Activated CD4-positive, alpha-beta T cell treated with anti-CD3 and anti-CD28 coated beads for 36 hours (primary cell): ENCODE measurements at places on chromosomes 1 and 21. TPM values are rescaled to one million over a fixed set of nuclear protein-coding genes. Genes with fewer than 3 reads are reported as not detected.

Gene CCDC18
- total RNA-seq, result 23.9 TPM

GRCh38 chr1:195576641-195577040, 1031.6 kb downstream of the KCNT2 start:
- H3K4me3 ChIP-seq, result no peak overlapping the region
- H3K27ac ChIP-seq, result no peak overlapping the region
- DNase-seq, result no peak
- no peaks in the 10 kb centered on the region for H3K27me3 ChIP-seq
- H3K4me1 ChIP-seq, result no peaks in the 10 kb centered on the region

Gene DMBX1
- 0.05 TPM for total RNA-seq

Gene RGS16
- 27.2 TPM for total RNA-seq

GRCh38 chr1:17184822-17185484, 20.0 kb upstream of the PADI1 start:
- no peak overlapping the region for H3K4me3 ChIP-seq
- no peak overlapping the region for H3K27ac ChIP-seq
- no peak for DNase-seq
- no peaks in the 10 kb centered on the region for H3K27me3 ChIP-seq
